T-helper 17 cell (primary cell): ENCODE measurements at places on chromosomes 3 and 15.

DNA sequence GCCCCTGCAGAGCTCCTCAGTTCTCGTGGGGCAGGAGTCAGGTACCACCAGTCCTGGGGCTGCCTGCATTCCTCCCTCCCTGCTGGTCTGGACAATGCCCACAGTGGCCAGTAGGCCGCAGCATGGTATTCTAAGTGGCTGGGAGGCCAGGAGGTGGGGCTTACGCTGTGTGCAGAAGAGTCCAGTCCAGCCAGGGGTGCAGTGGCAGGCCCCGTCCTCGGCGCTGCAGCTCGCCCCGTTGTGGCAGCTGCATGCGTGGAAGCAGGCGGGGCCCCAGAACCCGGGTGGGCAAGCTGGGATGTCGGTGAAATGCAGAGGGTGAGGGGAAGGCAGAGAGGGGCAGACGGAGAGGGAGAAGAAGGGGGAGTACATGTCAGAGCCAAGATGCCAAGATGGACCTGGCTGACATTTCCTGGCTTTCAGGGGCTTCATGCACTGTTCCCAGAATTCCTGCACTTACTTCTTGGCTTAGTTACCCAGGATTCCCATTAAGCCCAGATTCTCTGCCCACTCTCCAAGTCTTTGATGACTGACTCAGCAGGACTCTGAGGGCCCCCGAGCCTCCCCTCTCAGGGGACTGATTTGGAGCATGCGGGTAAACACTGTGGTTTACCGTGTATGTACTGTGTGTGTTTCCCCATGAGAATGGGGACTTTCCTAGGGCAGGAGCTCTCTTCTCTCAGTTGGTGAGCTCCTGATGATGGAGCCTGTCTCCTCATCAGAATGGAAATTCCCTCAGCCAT, 47.5 kb downstream of the RAB11A start:
- no peak for DNase-seq

DNA sequence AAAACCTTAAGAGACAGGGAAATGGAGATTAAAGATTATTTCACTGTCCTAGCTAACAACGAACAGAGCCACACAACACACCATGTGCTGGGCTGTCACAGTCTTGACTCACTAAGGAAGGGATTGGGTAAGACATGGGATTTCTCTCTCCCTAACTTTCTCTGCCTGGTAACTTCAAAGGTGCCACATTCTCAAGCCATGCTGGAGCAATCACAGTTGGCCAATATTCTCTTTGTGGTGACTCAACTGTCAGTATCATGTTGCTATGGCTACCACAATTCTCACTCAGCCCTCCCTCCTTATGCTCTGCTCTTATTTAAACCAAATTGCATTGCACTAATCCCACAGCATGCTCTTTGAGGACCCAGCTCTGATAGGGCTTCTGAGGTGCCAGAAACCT, 74.0 kb downstream of the OXNAD1 start:
- no peak for DNase-seq

DNA sequence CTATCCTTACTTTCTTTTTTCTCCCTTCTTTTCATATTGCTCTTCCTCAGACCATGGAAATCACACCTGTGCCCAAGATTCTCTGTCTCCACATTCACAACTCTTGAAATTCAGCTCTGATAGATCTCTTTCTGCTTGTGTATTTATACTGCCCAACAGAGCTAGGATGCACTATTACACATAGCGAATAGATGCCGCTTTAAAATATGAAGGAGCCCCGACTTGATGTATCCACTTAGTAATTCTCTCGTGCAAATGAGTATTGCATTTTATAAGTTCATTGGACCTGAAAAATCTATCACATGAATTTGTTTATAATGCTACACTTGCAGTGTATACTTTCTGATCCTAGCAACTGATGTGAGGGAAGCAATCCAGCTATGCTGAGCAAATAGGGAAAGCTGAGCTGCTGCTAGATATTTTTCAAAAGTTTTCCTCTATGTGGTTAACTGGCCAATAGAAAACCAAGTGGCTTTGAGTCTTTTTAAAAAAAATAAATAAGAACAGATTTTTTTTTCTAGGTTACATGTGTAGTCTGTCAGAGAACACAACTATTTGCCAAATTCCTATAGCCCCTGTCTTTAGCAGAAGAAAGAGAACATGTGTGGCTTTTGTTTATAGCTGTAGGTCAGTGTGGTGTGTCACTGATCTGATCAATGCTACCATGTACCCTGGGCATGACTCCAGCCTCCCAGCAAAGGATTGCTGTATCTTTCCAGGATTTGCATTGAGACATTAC, 64.3 kb upstream of the LEKR1 start:
- no peak for DNase-seq

- DNase-seq: no peak
Measured at GRCh38 chr3:129855832-129856419, 37.6 kb downstream of the TMCC1 start.

DNA sequence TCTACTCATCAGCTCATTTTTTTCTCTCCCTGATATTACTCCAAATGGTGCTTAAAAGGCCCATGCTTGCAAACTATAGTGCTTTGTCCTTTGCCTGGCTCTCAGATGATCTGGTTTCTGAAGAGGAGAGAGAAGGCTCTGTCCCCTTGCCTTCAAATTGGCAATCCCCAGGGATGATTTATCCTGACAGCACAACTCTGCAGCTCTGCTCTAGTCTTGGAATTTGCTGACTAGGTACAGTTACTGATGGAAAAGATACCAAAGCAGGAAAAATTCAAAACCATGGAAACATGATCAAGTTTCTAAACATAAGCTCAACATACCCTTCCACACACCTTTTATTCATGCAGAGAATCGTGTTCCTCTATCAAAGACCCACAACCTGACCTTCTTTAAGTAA, 106.7 kb upstream of the CADPS start:
- no peak for DNase-seq
